Activated T-cell treated with anti-CD3 and anti-CD28 coated beads, Interleukin-2, amount 50 U/mL, for 4 hours (primary cell): ENCODE measurements at places on chromosomes 1 and 21. TPM values are rescaled to one million over a fixed set of nuclear protein-coding genes. Genes with fewer than 3 reads are reported as not detected.
A peak's percentile ranks its signal among the peaks of the same experiment; 100 is the strongest.

The TMPRSS15 gene
- total RNA-seq = not detected

The ARTN gene
- 0.45 TPM for total RNA-seq

The CFHR2 gene
- total RNA-seq = not detected

The FAM78B gene
- total RNA-seq = 0.46 TPM

The KISS1 gene
- total RNA-seq = not detected

The ARHGEF11 gene
- 1.7 TPM for total RNA-seq

GRCh38 chr1:159009704-159010361 lies at the start of gene IFI16:
IFI16 (plus strand) TSS chr1:159009907; CDS start chr1:159014681, 4,774 bp downstream.
- peak; percentile 45 for DNase-seq

GRCh38 chr1:27884006-27884954 lies 11.9 kb downstream of the THEMIS2 start:
- no peak for DNase-seq

GRCh38 chr1:36669262-36669661 lies 186.5 kb upstream of the CSF3R start:
- DNase-seq = no peak

DNA sequence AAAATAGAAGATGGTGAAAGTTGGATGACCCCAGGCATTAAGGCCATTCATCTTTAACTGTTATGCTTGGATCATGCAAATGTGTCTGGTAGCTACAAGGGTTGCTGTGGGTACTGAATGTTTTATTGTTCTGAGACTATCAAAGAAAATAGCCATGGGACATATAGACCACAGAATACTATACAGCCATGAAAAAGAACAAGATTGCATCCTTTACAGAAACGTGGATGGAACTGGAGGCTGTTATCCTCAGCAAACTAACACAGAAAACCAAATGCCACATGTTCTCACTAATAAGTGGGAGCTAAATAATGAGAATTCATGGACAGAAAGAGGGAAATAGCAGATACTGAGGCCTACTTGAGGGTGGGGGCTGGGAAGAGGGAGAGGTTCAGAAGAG lies 249.0 kb downstream of the LTN1 start:
- no peak for DNase-seq

DNA sequence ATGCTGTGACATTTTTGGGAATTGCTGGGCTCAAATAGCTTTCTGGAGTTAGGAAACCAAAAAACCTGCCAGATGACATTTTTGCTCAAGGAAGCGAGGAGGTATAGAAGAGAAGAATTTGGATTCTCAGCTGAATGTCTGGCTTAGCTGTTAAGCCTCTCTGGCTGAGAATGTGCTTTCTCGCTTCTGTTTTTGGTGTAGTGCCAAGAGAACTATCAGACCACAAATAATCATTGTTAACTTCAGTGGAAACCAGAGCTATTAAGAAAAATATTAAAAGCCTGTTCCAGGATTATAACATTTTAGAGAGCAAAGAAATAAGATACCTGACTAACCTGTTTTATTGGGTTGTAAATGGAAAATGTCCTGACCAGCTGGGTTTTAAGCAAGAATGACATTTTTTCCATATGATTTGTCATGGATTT lies 39.5 kb upstream of the DIPK1A start:
- DNase-seq = no peak

DNA sequence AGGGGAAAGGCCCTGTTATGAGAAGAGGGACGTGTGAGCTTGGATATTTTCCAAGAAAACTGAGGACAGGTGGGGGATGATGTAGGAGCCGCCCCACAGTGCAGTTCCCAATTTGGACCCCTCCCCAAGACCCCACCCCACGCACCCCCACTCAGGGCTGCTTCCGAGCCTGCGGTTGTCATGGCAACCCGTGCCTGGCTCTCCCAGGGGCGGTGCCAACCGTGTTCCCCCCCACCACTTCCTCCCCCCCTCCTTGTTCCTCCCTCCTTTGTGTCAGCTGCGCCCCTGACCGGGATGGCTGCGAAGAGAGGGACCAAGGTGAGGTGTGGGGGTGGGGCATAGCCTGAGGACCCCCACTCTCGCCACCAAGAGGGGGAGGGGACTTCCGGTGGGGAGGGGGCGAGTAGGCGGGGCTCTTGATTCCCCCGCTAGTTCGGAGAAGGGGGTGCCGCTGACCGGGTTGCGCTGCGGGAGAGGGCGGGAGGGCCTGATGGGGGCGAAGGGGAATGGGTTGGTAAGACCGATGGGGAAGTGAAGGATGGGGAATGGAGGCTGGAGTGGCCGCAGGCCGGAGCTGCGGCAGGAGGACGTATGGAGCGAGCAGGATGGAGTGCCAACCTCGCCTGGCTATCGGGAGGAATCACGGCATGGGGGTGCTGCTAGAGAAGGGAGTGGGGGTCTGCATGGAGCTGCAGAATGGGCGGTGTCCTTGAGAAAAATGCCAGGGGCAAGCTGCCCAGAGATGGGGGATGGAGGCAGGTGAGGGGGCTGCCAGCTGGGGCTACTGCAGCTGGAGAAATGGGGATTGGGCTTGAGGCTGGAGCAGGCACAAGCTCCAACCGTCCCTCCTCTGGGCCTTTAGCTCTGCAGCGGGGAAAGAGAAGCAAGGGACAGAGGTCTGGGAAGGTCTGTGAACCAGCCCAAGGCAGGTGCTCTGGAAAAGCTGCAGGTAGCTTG lies 953 bp downstream of the TRIM46 start:
- DNase-seq = peak; percentile 48

- no peak for DNase-seq
Measured at GRCh38 chr1:213247038-213247437, 196.0 kb downstream of the RPS6KC1 start.

DNA sequence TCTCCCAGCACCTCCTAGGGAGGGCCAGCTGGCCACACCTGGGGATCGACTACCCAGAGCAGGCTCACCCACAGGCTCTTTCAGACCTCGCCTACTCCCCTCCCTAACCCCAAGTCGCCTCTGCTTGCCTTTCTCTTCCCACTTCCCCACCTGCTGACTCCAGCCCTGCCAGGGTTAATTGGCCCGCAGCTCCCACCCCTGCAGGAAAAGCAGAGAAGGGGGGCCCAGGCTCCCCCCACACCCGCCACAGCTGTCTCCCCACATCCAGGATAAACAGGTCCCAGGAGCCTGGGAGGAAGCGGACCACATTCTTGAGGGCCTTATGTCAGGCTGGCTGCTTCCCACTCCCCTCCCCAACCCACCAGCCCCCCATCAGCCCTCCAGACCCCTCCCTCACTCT lies 45.0 kb downstream of the TAS1R2 start:
- DNase-seq = no peak

- DNase-seq = no peak
Measured at GRCh38 chr1:226322986-226323385, 14.0 kb upstream of the LIN9 start.

DNA sequence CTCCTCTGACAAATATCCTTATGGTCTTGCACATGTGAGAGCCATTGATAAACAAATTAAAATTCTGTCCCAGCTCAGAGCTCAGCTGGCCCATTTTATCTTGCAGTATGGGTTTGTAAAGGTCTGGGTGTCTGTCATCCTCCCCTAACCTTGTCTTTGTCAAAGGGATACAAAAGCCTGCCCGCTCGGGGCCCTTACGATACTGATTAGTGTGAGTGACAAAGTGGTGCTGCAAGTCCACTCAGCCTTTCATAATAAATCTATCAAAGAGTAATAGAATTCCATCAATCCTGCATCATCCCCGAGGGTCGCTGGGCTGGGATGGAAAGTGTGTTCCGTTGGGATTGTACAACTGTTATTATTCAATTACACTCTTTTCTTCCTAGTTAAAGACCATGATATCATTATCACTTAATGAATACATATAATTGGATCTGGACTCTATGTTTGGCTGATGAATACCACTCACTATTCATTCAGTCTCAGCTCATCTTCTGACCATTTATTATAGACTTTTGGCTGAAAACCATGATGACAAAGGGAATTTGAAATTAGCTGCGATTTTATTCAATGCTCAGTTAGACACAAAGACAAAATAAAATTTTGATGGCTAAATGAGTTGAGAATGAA lies 122.5 kb upstream of the FOXD3 start:
- DNase-seq = no peak

DNA sequence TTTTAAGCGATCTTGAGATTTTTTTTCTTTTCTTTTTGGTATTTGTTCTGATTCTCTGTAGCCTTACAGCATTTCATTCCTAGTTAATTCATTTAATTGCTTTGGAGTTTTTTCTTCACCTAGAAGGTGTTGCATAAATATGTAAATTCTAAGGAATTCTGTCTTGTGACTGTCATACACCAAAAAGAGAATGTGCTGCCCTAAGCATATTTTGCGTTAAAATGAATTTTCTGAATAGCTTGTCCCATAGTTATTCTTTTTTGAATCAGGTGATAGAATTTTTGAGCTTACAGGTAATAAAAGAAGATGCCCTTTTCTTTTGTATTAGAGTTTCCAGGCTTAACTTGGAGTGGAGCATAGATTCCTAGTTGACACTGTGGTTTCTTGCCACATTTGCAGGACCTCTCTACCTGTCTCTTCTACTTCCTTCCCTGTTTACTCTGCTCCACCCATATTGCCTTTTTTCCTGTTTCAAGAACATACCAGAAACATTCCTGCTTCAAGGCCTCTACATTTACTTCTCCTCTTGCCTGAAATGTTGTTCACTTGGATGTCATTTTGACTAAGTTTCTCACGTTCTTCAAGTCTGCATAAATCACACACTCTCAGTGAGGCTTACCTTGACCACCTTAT lies 53.2 kb downstream of the KIF1B start:
- no peak for DNase-seq

GRCh38 chr1:89487972-89488371 lies 36.7 kb upstream of the LRRC8B start:
- no peak for DNase-seq

- no peak for DNase-seq
Measured at GRCh38 chr1:15963968-15964648, 11.8 kb downstream of the ZBTB17 start.

GRCh38 chr21:42063571-42064521 lies 7.3 kb upstream of the UMODL1 start:
- peak; percentile 42 for DNase-seq

- no peak for DNase-seq
Measured at GRCh38 chr1:185325413-185325812, 8.4 kb upstream of the IVNS1ABP start.
